ENCODE measurements at places on chromosomes 7 and 10.

GRCh38 chr7:84021292-84021908, 173.2 kb downstream of the SEMA3A start:
- DNase-seq = no peak

- DNase-seq = no peak
These were observed 91.2 kb upstream of the OIT3 start for GRCh38 chr10:72802332-72802731.

DNA sequence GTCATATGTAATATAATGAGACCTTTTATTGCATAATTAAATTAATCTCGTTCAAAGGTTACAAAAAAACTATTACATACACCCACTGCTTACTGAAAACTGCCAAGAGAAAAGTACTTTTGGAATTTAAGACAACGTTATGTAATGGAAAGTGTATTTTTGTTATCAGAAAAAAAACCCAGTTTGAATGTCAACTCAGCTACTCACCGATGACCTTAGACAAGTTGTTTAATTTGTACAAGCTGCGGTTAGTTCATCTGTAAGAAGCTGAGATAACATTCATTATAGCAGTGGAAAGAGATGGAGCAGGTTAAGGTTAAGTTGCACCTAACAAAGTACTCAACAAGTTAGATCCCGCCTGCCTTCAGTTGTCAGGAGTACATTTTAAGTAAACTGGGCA, 1.1 kb downstream of the PSMA2 start:
- no peak for DNase-seq

GRCh38 chr7:38374507-38374906, 101.1 kb upstream of the TARP start:
- DNase-seq = peak; percentile 29

GRCh38 chr7:47148536-47149207, 433.2 kb downstream of the TNS3 start:
- no peak for DNase-seq

DNA sequence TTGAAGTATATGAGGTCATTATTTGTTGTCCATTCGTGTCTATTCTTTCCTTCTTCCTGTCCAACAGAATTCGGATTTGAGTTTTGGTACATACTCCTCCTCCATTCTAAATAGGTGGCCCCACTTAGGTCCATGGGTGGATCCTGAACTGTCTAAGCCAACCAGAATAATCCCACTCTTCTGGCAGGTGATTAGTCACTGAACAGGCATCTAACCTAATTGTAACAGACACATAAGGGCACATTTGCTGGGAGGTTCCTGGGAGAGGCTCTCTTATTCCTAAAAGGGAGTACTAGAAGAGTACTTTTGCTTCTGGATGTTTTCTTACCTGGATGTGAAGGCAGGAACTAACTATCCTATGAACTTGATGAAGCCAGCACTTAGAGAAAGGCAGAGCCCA, 16.8 kb downstream of the LRRC72 start:
- no peak for DNase-seq

GRCh38 chr7:7761340-7761973, 43.0 kb upstream of the RPA3 start:
- no peak for DNase-seq
